ENCODE measurements at places on chromosomes 1 and 21. TPM values are rescaled to one million over a fixed set of nuclear protein-coding genes. Genes with fewer than 3 reads are reported as not detected.

NUAK2 gene
- 8.8 TPM for total RNA-seq

FMO2 gene
- 392 TPM for total RNA-seq

C1QB gene
- total RNA-seq: 707 TPM

CELA3A gene
- total RNA-seq: not detected

LCE2C gene
- total RNA-seq: not detected

OLIG2 gene
- total RNA-seq: not detected

RAVER2 gene
- total RNA-seq: 12.8 TPM

SLC1A7 gene
- 0.26 TPM for total RNA-seq

COL6A1 gene
- 175 TPM for total RNA-seq

- no peak overlapping the region for H3K4me3 ChIP-seq
- H3K4me1 ChIP-seq: peaks cover 1% of the 10 kb centered on the region
- no peaks in the 10 kb centered on the region for H3K36me3 ChIP-seq
- H3K27ac ChIP-seq: no peak overlapping the region
- no peaks in the 10 kb centered on the region for H3K27me3 ChIP-seq
Observed at GRCh38 chr1:44359234-44359935, 4.3 kb upstream of the ERI3 start.

DNA sequence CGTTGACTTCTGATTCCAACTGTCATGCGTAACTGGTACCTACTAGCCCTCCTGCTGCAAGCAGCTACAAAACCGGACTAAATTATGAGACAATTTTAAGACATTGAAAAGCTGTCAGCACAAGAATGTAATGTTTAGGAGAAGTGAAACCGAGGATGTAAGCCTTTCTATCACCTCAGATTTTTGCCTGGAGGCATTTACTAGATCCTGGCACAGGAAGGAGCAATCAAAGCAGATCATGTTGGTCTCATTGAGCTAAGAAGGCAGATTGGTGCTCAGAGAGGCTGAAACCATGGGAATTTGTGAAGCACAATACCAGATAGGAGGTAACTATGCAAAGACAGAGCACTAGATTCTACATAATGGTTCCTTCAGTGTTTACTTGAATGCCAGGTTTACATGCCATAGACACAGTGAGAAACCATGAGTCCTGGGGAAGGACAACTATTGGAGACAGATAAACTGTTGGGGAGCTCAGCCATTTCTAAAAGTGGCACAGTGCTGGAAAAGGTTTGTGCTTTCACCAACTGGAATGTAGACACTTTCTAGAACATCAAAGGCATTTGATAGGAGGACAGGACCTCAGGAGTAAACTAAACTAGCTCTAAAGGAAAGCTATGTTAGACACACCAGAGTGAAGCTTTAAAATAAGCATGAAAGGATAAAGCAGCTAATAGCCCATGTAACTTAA, 179.4 kb downstream of the LYPLAL1 start:
- H3K36me3 ChIP-seq: no peaks in the 10 kb centered on the region
- peaks cover under 1% of the 10 kb centered on the region for H3K4me1 ChIP-seq
- no peak overlapping the region for H3K4me3 ChIP-seq
- no peak for DNase-seq
- H3K27ac ChIP-seq: no peak overlapping the region

DNA sequence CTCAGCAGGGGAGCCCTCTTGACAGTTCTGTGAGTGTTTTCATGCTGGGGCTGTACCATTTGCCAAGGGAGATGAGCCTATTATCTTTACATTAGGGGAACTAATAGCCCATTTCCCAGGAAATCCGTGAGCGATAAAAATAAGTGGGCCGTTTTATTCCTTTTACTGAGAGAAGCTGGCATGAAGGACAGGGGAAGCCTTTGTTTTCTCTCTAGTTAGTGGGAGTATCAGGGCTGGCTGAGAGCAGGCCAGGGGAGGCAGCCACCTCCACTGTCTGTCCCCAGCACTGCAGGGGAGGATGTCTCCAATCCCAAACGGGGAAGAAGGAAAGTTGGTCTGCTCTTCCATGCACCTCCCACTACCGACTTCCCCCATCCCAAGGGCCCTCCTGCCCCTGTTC, 2.5 kb downstream of the UBL4B start:
- no peak overlapping the region for H3K27ac ChIP-seq
- H3K27me3 ChIP-seq: peaks cover 14% of the 10 kb centered on the region
- H3K4me1 ChIP-seq: no peaks in the 10 kb centered on the region
- no peak for DNase-seq
- H3K4me3 ChIP-seq: no peak overlapping the region

GRCh38 chr21:35244514-35244913, 195.4 kb upstream of the RUNX1 start:
- H3K36me3 ChIP-seq: no peaks in the 10 kb centered on the region
- no peaks in the 10 kb centered on the region for H3K27me3 ChIP-seq
- H3K4me1 ChIP-seq: no peaks in the 10 kb centered on the region
- H3K27ac ChIP-seq: no peak overlapping the region
- H3K4me3 ChIP-seq: no peak overlapping the region

DNA sequence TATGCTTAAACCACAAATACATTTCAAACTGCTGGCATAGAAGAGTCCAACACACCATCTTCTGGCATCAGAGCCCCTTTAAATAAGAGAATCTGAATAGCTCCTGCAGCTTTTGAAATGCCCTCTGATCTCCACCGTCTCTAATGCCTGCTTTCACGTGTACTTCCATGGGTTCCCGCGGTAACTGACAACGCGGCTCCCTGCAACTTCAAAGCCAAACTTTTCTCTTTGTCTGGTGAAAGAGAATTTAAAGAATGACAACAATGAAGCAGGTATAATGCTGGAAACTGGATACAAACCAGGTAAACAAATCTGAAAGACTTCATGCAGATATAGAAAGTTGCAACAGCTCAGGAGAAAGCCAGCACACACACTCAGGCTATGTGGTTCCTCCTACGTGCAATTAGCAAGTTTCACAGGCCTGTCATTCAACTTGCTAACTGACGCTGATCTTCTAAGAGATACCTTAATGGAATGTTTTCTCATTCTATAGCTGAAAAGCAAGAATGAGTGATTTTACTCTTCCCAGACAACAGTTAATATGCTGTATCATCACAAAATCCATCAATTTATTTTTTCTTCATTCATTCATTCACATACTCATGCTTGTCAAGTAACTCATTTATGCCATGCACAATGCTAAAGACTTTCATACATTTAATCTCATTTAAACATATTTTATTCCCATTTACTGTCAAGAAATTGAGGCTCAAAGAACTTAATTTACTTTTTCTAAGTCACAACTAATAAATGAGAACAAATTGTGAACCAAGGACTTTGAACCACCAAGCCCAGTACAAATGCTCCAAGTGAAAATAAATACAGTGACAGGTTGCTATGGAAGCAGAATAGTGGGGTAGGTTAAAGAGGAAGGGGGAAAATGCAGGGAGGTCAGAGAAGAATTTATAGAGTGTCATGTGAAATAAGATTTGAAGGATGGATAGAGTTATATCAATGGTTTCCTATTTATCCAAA, 202.7 kb upstream of the SNX7 start:
- H3K4me3 ChIP-seq: no peak overlapping the region
- H3K27ac ChIP-seq: no peak overlapping the region
- no peaks in the 10 kb centered on the region for H3K27me3 ChIP-seq
- no peaks in the 10 kb centered on the region for H3K4me1 ChIP-seq
- DNase-seq: no peak

- no peak overlapping the region for H3K27ac ChIP-seq
- H3K27me3 ChIP-seq: no peaks in the 10 kb centered on the region
- H3K36me3 ChIP-seq: no peaks in the 10 kb centered on the region
- H3K4me3 ChIP-seq: no peak overlapping the region
Observed at GRCh38 chr21:20106368-20106767, 891.8 kb upstream of the NCAM2 start.

- H3K27ac ChIP-seq: no peak overlapping the region
- H3K4me3 ChIP-seq: no peak overlapping the region
- no peaks in the 10 kb centered on the region for H3K27me3 ChIP-seq
- no peaks in the 10 kb centered on the region for H3K4me1 ChIP-seq
- DNase-seq: no peak
- no peaks in the 10 kb centered on the region for H3K36me3 ChIP-seq
Observed at GRCh38 chr1:60797351-60797750, 285.0 kb upstream of the NFIA start.

DNA sequence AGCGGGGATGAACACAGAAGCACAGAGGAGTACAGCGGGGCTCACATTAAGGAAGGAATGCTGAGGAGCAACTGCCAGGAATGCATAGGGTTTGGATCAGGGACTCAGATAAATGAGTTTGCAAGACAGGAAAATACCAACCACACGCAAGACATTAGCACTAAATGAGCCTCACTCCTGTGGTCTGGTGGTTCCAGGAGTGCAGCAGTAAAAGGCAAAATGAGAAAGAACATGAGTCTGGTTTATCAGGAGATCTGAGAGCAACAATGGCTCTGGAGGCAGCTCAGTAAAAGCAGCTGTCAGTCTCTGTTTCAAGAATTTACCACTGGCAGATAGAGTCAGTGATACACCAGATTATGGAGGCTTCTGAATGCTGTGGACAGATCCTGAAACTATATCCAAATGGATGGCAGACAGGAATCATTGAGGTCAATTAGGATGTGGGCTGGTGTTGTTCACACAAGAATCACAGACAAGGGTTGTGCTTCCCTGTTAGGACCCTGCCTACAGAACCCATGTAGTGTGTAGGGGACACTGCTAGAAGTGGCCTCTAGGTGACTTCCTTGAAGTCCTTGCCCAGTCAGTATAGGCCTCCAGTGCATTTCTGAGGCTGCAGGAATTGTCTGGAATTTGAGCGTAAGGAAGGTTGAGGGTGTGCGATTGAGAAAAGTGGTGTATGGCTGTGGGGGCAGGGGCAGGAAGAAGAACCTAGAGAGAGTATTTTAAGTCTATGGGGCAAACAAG, 50.3 kb downstream of the CASQ2 start:
- H3K27ac ChIP-seq: no peak overlapping the region
- no peak for DNase-seq
- no peaks in the 10 kb centered on the region for H3K36me3 ChIP-seq
- peaks cover 3% of the 10 kb centered on the region for H3K4me1 ChIP-seq

GRCh38 chr1:17110555-17110926, 8.7 kb downstream of the PADI2 start:
- H3K4me1 ChIP-seq: no peaks in the 10 kb centered on the region
- no peaks in the 10 kb centered on the region for H3K36me3 ChIP-seq
- no peak for DNase-seq
- H3K4me3 ChIP-seq: no peak overlapping the region

GRCh38 chr1:162218546-162218945, 149.1 kb downstream of the NOS1AP start:
- H3K4me1 ChIP-seq: peaks cover 12% of the 10 kb centered on the region
- H3K27me3 ChIP-seq: no peaks in the 10 kb centered on the region
- no peak overlapping the region for H3K27ac ChIP-seq
- DNase-seq: no peak
- H3K36me3 ChIP-seq: no peaks in the 10 kb centered on the region
- H3K4me3 ChIP-seq: no peak overlapping the region

DNA sequence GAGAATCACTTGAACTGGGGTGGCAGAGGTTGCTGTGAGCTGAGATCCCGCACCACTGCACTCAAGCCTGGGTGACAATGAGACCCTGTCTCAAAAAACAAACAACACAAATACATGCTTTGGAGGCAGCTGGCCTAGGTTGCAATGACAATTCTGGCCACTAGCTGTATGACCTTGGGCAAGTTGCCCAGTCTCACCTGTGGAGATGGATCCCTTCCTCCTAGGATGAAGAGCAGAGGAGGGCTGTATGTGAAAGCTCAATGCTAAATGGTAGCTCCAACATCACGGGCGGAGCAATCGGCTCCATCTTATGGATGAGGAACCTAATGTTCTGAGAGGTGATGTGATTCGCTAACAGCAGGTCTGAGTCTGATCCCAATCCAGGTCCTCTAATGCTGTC, 20.6 kb downstream of the ADORA1 start:
- peaks cover 3% of the 10 kb centered on the region for H3K4me1 ChIP-seq
- H3K27me3 ChIP-seq: no peaks in the 10 kb centered on the region
- H3K36me3 ChIP-seq: no peaks in the 10 kb centered on the region
- no peak for DNase-seq

GRCh38 chr1:156104065-156104810, 10.3 kb upstream of the LMNA start:
- H3K4me3 ChIP-seq: no peak overlapping the region
- peak; percentile 85 for DNase-seq
- H3K36me3 ChIP-seq: no peaks in the 10 kb centered on the region
- peak overlapping the region; percentile 97 for H3K27ac ChIP-seq
- peaks cover 48% of the 10 kb centered on the region for H3K4me1 ChIP-seq
- H3K27me3 ChIP-seq: no peaks in the 10 kb centered on the region

- H3K27me3 ChIP-seq: no peaks in the 10 kb centered on the region
- H3K36me3 ChIP-seq: no peaks in the 10 kb centered on the region
- H3K4me1 ChIP-seq: no peaks in the 10 kb centered on the region
- no peak for DNase-seq
Observed at GRCh38 chr1:225949041-225949440, 8.0 kb upstream of the LEFTY2 start.

- no peak overlapping the region for H3K27ac ChIP-seq
- no peaks in the 10 kb centered on the region for H3K27me3 ChIP-seq
- no peak for DNase-seq
- no peaks in the 10 kb centered on the region for H3K4me1 ChIP-seq
- no peaks in the 10 kb centered on the region for H3K36me3 ChIP-seq
Observed at GRCh38 chr1:161930064-161930463, 93.6 kb downstream of the OLFML2B start.

DNA sequence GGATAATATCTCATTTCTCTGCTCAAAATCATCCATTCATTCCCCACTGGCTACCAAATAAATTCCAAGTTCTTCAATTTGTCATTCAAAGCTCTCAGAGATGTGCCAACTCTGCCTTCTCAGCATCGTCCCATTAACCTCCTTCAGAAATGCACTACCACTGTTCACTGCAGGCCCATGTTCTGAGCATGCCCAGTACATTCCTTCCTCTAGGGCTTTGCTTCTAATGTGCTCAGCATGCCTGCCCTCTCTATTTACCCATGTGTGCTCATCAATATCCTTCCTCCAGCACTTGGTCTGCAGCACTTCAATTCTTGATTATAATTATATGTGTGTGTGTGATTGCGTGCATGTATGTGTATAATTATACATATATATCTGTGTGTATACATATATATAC, 36.1 kb upstream of the RGS8 start:
- no peak for DNase-seq
- no peaks in the 10 kb centered on the region for H3K4me1 ChIP-seq
- H3K27me3 ChIP-seq: no peaks in the 10 kb centered on the region

DNA sequence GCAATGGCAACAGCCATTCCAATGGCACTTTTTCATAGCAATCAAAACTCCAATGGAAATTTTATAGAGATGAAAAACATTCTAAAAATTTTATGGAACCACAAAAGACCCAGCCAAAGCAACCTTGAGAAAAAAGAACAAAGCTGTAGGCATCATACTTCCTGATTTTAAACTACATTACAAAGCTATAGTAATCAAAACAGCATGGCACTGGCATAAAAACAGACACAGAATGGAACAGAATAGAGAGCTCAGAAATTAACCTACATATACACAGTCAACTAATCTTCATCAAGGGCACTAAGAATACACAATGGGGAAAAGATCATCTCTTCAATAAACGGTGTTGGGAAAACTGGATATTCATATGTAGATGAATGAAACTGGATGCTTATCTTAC, 401.5 kb downstream of the NPHP4 start:
- no peaks in the 10 kb centered on the region for H3K4me1 ChIP-seq
- H3K4me3 ChIP-seq: no peak overlapping the region
- no peak for DNase-seq

GRCh38 chr1:245715291-245715701, 560.5 kb downstream of the KIF26B start:
- no peak overlapping the region for H3K27ac ChIP-seq
- DNase-seq: no peak
- no peak overlapping the region for H3K4me3 ChIP-seq
- no peaks in the 10 kb centered on the region for H3K36me3 ChIP-seq

GRCh38 chr1:9872430-9873165, 37.5 kb downstream of the CTNNBIP1 start:
- H3K4me1 ChIP-seq: peaks cover 5% of the 10 kb centered on the region
- H3K27ac ChIP-seq: no peak overlapping the region
- no peak for DNase-seq
- H3K36me3 ChIP-seq: peaks cover 36% of the 10 kb centered on the region
- H3K4me3 ChIP-seq: no peak overlapping the region
